ENCODE measurements at places on chromosomes 7 and 10.

DNA sequence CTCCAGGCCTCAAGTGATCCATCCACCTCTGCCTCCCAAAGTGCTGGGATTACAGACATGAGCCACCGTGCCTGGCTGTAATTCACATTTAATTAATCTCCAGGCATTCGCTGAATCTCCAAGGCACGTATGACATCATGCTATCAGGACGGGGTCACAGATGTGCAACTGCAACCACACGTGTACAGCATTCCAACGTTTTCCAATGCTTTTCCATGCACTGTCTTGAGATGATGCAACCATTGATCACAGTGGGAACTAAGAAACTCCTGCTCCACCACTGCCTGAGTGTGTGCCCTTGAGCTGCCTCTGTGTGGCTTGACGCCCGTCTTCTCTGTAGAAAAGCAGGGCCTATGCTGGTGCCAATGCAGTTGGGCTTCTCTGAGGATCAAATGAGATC is 119.8 kb upstream of the LYZL2 start:
- no peak for DNase-seq

GRCh38 chr10:5644930-5645329 is 21.5 kb downstream of the ASB13 start:
- no peak for DNase-seq

- no peak for DNase-seq
Measured at GRCh38 chr7:35019801-35020200, 17.5 kb downstream of the DPY19L1 start.

GRCh38 chr10:76778914-76779795 is 858.5 kb downstream of the KCNMA1 start:
- DNase-seq, result no peak

DNA sequence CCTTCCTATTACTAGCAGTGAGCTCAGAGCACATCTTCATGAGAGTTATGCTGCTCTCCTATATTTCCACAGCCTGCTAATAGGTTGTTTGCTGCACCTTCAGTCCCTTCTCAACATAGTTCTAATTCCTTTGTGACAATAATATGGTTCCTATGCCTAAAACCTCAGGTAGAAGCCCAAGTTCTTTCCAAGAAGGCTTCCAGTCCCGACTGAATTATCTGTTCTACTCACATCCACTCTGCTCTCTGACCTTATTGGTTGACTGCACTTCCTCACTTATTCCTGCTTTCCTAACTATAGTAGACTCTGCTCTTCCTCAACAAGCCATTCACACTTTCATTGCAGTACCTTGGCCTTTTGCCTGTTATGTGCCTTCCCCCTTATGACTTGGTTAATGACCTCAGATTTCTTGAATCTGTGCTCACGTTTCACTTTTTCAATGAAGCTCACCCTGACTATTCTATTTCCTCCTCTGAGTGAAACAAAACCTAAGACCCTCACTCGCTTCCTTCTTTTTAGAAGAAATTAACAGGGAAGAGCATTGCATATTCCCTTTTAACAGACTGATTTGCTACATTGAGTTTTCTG is 132.7 kb downstream of the MDFIC start:
- DNase-seq, result no peak
